Pancreas (tissue), 10 donors: ENCODE measurements at places on chromosomes 16 and 17. TPM values are rescaled to one million over a fixed set of nuclear protein-coding genes. Genes with fewer than 3 reads are reported as not detected.
A peak's percentile ranks its signal among the peaks of the same experiment; 100 is the strongest.

- H3K4me1 ChIP-seq, result no peaks in the 10 kb centered on the region
- peak overlapping the region; percentile 62 for H3K27ac ChIP-seq
- H3K27me3 ChIP-seq, result no peaks in the 10 kb centered on the region
- no peaks in the 10 kb centered on the region for H3K36me3 ChIP-seq
- H3K4me3 ChIP-seq, result no peak overlapping the region
Measured at GRCh38 chr16:84841787-84842300, 22.1 kb downstream of the CRISPLD2 start.

The TP53TG3C gene
- not detected for total RNA-seq

The NPW gene
- total RNA-seq, result 0.43 TPM

The MT1M gene
- 10.8 TPM for total RNA-seq

The SLC13A2 gene
- 0.04 TPM for total RNA-seq

DNA sequence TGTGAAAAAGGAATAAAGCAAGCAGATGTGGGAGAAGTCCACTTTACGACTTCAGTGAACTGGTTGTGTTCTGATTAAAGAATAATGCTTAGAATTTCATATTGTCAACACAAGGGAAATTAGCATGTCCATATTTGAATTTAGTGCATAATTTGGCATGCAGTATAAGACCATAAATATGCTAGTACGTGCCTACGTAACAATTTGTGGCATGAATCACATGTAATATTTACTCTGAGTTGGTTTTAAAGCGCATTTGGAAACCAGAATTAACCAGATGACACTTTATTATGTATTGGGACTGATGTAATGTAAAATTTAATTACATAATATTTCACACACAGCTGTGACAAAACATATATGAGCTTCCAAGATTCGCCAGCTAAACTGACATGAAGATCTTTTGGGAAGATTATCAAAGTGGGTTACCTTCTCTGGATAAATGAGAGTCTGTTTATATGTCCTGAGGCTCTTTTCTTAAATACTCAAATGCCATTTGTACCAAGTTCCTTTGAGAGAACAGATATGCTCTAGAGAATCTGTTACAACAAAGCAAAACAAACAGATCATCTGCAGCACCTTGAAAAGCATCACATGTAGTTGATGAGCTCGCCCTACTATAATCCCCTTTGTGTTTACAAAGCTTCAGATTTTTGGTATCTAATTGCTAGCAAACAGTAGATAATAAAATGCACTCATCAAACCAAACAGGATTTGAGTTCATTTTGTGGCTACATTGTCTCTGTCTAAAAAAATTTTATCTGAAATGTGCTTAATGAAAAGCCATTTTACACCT lies 1468.6 kb downstream of the CDH11 start:
- no peak overlapping the region for H3K4me3 ChIP-seq
- no peak for DNase-seq
- no peaks in the 10 kb centered on the region for H3K27me3 ChIP-seq
- no peaks in the 10 kb centered on the region for H3K36me3 ChIP-seq
- H3K4me1 ChIP-seq, result no peaks in the 10 kb centered on the region
